Ovary (tissue), 10 donors: ENCODE measurements at places on chromosomes 11 and 22.
A peak's percentile ranks its signal among the peaks of the same experiment; 100 is the strongest.

DNA sequence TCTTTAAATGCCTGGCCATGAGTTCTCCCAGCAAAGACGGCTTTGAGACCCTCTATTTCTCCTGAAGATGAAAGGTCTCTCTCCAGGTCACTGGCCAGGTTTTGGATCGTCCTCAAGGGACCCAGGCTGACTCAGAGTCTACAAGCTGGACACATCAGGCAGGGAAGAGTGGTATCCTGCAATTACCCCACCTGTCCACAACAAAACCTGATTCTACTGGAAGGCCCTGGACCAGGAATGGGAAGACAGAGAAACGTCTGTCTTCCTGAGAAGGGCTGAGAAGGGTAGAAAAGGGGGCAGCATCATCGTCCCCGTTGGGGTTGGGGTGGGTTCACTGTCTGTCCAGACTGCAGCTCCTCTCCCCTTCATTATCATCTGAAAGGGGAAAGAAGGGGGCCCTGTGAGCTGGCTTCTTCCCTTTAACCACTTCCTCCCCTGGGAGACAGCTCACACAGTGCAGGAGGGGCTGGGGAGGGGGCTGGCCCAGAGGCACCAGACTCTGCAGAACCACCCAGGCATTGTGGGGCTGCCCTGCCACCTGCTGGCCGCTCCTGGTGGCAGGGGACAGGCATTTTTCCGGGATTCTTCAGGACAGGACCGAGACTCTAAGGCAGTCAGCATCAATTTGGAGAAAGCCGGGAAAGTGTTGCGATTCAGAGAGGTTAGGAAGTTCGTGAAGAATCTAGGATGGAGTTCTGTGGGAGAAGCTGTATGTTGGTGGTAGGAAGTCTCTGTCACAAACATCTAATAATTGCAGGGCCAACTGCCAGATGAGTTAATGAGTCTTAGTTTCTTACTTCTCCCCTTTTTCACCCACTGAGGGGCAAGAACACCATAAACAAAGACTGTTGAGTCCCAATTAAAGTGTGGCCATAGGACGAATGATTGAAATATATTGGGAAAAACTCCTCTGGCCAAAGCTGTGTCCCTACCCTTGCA is 57.6 kb downstream of the SYN3 start:
- no peaks in the 10 kb centered on the region for H3K4me1 ChIP-seq
- DNase-seq = peak; percentile 65
- H3K27me3 ChIP-seq = no peaks in the 10 kb centered on the region

- no peak for DNase-seq
- H3K27me3 ChIP-seq = no peaks in the 10 kb centered on the region
- H3K27ac ChIP-seq = no peak overlapping the region
Observed at GRCh38 chr22:37270928-37271650, 11.2 kb upstream of the CYTH4 start.

- H3K27ac ChIP-seq = no peak overlapping the region
- no peaks in the 10 kb centered on the region for H3K36me3 ChIP-seq
- no peak overlapping the region for H3K4me3 ChIP-seq
Observed at GRCh38 chr11:1198561-1199240, 24.2 kb upstream of the MUC5B start.

GRCh38 chr11:67400251-67400941 is 1.3 kb downstream of the PPP1CA start:
- H3K4me1 ChIP-seq = peaks cover 1% of the 10 kb centered on the region
- no peaks in the 10 kb centered on the region for H3K27me3 ChIP-seq
- H3K27ac ChIP-seq = no peak overlapping the region

- H3K27ac ChIP-seq = no peak overlapping the region
- no peaks in the 10 kb centered on the region for H3K36me3 ChIP-seq
- no peaks in the 10 kb centered on the region for H3K27me3 ChIP-seq
- DNase-seq = no peak
- H3K4me3 ChIP-seq = no peak overlapping the region
Observed at GRCh38 chr11:128779036-128779435, 85.2 kb downstream of the FLI1 start.

DNA sequence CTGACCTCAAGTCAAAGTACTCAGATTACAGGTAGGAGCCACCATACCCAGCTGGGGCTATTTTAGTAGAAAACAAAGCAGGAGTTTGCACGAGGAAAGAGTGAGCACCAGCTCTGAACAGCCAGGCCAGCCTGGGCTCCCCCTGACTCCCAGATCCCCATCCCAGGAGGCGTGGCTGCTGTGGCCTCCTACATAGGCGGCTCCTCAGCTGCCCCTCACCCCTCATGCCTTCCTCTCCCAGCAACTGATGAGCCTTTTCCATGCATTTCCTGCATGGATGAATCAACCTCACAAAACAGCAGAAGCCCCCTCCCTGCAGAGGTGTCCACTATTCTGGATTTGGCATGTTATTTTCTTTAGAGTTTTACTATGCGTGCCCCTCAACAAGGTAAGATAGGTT is 10.5 kb upstream of the FLRT1 start:
- no peak overlapping the region for H3K4me3 ChIP-seq
- no peaks in the 10 kb centered on the region for H3K27me3 ChIP-seq
- peaks cover 6% of the 10 kb centered on the region for H3K4me1 ChIP-seq
- H3K36me3 ChIP-seq = no peaks in the 10 kb centered on the region
- H3K27ac ChIP-seq = no peak overlapping the region

DNA sequence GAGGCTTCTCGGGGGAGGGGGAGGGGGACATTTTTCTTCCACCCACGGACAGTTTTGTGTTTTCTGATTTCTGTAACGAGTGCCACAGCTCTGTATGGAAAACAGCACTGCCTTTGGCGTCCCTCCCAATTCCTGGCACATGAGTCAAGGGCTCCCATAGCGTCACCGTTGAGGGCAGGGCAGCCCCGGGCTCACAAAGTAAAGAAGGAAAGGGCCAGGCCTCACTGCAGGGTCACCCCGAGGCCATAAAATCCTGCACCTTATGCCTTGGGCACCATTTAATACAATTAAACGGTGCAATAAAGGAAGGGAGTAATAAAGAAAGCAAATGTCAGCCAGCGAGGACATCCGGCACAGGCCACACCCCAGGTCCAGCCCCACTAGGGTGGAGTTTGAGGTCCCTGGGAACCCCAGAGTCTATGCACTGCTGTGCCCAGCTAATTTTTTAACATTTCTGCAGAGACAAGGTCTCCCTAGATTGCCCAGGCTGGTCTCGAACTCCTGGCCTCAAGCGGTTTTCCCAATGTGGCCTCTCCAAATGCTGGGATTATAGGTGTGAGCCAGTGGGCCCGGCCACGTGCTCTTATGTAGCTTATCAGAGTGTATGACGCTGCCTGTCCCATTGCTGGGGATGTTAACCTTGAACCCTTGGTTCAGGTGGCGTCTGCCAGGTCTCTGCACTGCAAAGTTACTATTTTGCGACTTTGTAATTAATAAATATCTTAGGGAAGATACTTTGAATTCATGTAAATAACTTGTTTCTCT is 13.6 kb upstream of the MUC2 start:
- H3K4me1 ChIP-seq = no peaks in the 10 kb centered on the region
- H3K36me3 ChIP-seq = no peaks in the 10 kb centered on the region
- no peak overlapping the region for H3K4me3 ChIP-seq

DNA sequence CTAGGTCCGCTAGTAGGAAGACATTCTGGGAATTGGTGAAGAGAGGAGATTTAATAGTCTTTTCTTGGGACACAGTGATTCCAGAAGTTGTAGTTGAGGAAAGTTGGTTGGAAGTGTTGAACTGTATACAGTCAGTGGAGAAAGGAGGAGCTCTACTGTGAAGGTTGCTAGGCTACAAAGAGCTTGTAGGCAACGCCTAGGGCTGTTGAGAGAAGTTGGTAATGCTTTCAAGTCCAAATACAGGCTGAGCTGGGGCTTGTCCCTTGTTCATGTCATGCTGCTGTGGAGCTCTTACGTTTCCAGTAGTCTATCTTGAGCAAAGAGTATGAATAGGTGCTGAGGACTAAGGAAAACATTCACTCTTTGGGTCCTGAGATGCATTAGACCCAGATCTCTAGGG is 1.1 kb downstream of the TBCEL start:
- H3K36me3 ChIP-seq = no peaks in the 10 kb centered on the region
- DNase-seq = no peak
- peaks cover 8% of the 10 kb centered on the region for H3K4me1 ChIP-seq
- no peaks in the 10 kb centered on the region for H3K27me3 ChIP-seq
- H3K4me3 ChIP-seq = peak overlapping the region; percentile 89
- H3K27ac ChIP-seq = no peak overlapping the region
